ENCODE measurements at places on chromosomes 3 and 15.

GRCh38 chr15:90259524-90259923 is 5.9 kb upstream of the NGRN start:
- DNase-seq = no peak

DNA sequence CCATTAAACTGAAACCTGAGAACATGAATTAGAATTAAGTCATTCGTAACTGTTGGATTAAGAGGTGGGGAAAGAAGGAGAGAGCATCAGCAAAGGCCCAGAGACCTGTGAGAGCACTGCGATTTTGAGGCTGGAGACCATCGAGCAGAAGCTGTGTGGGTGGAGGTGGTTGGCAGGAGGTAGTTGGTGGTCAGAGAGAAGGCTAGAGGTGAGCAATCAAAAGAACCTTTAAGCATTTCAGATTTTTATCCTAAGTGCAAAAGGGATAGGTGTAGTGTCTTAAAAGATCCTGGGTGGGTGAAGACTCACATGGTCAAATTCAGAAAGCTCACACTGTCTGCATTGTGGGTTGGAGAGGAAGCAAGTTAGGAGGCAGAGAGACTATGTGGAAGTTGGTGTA is 65.1 kb upstream of the TEX264 start:
- no peak for DNase-seq

DNA sequence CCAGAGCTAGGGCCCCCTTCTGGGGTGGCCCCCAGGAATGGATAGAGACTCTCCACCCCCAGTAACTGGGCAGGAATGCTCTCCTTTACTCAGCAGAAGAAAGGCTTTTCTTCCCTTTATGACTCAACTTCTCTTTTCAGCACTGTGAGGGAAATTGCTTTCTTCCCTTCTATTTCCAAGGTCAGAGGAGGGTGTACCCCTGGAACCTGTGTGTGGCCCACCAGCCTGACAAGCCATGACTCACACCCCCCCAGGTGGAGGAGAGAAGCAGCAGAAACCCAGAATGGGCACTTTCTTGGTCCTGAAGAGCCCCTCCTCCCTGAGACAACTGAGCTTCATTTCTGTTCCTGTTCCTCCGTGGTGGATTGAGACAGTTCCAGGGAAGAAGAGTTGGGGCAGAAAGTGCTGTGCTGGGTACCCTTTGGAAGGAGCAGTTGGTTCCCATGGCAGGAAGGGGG is 2.7 kb upstream of the ANKRD63 start:
- no peak for DNase-seq

GRCh38 chr3:62378311-62378789 is 5.0 kb upstream of the FEZF2 start:
- DNase-seq = no peak

DNA sequence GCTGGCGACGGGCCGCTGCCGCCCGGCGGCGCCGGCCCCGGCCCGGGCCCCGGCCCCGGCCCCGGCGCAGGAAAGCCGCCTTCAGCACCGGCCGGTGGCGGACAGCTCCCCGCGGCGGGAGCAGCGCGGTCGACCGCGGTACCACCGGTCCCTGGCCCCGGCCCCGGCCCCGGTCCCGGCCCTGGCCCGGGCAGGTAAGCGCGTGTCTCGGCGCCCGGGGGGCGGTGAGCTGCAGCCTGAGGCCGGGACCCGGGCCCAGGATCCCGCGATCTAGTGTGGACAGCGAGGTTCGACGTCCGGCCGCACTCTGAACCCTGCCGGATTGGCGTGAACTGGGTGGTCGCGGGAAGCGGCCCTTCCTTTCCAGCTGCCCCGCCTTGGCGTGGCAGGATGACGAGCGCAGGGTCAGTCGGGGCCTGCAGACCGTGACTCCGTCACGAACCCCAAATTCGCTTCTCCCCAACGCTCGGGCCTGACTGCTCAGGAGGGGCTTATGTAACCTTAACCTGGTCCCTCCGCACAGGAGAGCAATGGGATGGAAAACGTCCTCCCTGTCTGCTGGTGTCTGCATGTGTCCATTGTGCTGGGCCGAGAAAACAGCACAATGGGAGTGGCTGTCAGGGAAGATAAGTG is 472 bp downstream of the BSN start:
- DNase-seq = peak; percentile 79

- no peak for DNase-seq
Observed at GRCh38 chr3:5974630-5975322, 787.3 kb downstream of the EDEM1 start.

DNA sequence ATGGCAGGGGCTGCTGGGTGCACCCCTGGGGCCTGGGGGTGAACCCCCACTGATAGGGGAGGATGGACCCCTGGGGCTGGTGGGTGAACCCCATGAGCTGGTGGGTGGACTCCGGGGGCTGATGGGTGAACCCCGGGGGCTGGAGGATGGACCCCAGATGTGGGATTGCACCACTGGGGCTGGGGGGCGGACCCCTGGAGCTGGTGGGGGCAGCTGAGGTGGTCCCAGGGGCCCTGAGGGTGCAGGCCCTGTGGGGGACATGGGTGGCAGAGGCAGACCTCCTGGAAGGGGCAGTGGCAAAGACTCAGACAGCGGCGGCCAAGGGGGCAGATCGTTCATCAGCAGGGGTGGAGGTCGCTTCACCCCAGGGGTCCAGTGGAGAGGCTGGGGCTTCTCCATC is 17.4 kb upstream of the TXNRD3 start:
- no peak for DNase-seq

GRCh38 chr15:77001351-77001750 is 6.4 kb downstream of the PSTPIP1 start:
- DNase-seq = no peak

GRCh38 chr3:164814106-164814505 is 264.2 kb downstream of the SI start:
- DNase-seq = no peak

- no peak for DNase-seq
Observed at GRCh38 chr15:31871166-31871886, 159.0 kb upstream of the CHRNA7 start.

DNA sequence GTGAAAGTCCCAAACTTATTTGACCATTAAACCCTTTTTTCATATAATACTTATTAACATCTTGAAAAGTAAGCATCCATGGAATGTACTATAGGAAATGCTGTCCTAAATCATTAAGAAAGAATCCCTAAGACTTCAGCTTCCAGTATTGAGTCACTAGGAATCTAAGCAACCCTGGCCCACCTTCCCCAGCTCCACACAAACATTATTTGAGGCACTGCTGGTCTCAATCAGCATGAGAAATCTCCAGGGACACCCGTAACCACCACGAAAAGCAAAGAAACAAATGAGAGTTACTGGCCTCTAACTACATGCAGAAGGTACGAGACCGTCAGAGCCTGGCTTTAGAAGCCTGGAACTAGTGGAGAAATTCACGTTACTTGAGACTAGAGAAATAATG is 68.2 kb downstream of the POLQ start:
- no peak for DNase-seq

DNA sequence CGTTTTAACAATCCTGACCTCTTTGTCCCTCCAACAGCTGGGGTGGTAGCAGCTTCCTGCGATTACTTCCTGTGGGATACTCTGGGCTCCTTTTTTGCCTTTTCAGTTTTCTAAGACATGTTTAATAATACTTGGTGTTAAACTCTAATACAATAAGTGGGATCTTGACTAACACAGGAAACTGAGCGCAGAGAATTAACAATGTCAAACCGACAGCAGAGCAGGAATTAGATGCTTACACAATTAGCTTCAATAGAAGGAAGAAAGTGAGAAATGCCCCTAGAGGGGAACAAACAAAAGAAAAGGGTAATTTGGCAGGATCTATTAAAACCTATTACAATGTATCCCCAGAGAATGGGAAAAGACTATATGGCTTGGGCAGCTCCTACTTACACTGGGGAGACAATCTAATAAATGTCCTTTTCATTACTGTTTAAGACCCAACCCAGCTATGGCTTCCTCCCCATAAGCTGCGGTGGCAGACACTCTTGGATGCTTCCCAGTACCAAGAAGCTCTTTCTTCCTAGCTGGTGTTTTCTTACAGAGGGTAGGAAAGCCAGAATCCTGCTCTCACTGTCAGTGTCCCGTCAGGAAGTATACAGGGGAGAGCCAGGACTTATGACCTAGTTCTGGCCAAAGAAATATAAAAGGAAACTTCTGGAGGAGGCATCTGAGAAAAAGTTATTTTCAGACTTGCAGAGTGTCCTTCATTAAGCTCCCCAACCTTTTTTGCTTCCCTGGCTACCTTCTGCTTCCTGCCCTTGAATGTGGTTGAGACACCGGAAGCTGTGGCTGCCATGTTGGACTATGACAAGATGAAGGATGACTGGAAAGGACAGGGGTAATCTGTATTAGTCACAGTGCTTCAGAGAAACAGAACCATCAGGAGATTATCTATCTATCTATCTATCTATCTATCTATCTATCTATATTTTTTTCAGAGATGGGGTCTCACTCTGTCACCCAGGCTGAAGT is 194.1 kb upstream of the KBTBD8 start:
- DNase-seq = no peak

All from right forelimb (tissue), 1 donor.